Activated CD4-positive, alpha-beta T cell treated with anti-CD3 and anti-CD28 coated beads, Interleukin-2, Interleukin-6, amounts not matched to agents 100 ng/mL and 50 ng/mL, durations not matched to agents 16 hours and 8 hours (primary cell): ENCODE measurements at places on chromosomes 16 and 17.

GRCh38 chr17:6172642-6173330 is 102.6 kb downstream of the WSCD1 start:
- no peak for DNase-seq

DNA sequence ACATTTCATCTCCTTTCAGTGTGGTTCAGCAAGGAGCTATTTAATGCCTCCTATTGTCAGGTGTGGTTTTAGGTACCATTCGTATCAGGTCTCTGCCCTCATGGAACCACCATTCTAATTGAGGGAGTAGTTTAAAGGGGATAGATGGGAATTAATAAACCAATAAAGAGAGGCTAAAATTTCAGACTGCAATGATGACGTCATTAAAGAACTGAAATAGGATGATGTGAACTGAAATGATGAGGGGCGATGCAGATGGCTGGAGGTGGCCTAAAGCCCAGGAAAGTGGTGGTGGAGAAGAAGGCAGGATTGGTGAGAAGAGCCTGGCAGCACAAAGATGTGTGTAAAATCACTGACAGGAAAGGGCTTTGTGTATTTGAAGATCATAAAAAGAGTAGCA is 148.9 kb upstream of the RBFOX1 start:
- DNase-seq: no peak

GRCh38 chr17:74872313-74873036 is at the start of gene FDXR:
FDXR (minus strand) TSS chr17:74872994; CDS start chr17:74872944, 50 bp downstream.
- DNase-seq: no peak

DNA sequence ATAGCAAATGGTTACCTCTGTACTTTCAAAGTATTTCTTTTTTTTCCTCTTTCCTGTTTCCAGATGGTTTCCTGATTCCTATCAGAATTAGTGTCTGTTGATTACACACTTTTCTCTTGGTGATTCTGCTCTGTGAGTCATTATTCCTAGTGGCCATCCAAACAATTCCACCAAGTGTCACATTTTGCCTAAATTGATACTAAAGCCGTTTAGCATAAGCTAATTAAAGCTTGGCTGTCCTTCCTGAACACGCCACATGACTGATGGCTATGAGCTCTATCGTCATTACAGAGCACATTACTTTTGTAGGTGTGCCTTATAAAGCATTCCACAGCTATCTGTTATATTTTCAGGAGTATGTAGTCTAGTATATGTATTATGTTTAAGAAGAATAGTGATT is 671.2 kb downstream of the CDH8 start:
- DNase-seq: no peak

DNA sequence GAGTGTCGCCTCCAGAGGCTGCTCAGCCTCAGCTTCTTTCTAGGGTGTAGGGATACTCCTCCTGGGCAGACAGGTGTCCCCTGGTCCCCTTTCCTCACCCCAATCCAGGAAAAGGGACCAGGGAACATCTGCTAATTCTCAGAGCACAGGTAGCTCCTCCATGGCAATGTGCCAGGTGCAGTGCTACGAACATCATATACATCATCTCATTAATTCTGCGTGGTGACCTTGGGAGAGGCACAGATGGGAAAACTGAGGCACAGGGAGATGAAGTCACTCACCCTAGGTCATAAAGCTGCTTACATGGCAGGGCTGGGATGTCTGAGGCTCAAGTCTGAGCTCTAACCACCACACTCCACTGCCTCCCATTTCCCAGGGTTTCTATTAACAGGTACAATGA is 11.7 kb downstream of the HDAC5 start:
- DNase-seq: no peak

- no peak for DNase-seq
These were observed 34.5 kb downstream of the PMM2 start for GRCh38 chr16:8831871-8832716.

GRCh38 chr17:39752241-39752881 is 14.6 kb downstream of the GRB7 start:
- no peak for DNase-seq

DNA sequence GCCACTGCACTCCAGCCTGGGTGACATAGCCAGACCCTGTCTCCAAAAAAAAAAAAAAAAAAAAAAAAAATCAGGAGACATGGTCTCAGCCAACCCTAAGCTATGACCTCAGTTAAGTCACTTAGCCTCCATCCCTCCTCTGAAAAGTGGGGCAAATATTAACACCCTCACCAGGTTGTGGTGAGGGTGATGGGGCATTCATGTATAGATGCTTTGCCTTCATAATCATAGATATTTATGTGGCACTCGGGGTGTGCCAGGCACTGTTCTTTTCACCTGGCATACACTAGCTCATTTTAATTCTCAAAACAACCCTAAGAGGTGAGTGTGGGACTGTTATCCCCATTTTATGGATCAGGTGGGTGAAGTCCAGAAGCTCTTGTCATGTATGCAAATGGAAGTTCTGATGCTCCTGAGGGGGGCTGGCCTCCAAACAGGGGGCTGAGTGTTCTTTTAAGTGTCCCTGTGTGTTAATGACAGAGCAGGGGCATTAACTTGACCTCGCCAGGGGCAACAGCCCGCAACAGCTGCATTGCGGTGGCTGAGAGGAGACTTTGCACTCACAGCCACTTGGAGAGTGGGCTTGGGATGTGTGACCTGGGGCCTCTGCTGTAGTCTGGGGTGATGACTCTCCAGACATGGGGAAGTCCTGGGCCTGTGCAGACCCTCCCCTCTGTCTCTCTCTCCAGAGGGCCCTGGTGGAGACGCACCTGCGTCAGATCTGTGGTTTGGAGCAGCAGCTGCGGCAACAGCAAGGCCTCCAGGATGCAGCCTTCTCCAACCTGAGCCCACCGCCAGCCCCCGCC is 4.1 kb downstream of the TBKBP1 start:
- DNase-seq: no peak

DNA sequence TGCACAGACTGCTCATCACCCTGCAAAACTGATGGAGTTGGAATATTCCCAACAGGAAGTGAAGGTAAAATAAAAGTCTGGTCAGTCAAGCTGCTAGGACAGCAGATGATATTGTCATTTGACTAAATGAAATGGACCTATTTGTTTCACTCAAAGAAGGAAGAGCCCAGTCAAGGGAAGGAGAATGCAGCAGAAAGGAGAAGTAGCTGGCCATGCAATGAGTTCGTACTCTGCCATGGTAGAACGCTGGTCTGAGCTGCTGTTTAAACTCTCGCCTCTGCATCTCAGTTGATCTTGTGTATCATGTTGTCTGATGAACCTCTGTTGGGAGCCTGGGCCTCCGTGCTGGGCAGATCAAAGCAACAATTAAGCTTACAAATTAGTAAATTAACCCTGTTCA is 15.6 kb upstream of the YPEL2 start:
- DNase-seq: no peak

GRCh38 chr17:78040440-78041385 is 82.2 kb downstream of the TNRC6C start:
- DNase-seq: peak; percentile 36

GRCh38 chr17:41678411-41678906 is 10.2 kb upstream of the EIF1 start:
- no peak for DNase-seq

DNA sequence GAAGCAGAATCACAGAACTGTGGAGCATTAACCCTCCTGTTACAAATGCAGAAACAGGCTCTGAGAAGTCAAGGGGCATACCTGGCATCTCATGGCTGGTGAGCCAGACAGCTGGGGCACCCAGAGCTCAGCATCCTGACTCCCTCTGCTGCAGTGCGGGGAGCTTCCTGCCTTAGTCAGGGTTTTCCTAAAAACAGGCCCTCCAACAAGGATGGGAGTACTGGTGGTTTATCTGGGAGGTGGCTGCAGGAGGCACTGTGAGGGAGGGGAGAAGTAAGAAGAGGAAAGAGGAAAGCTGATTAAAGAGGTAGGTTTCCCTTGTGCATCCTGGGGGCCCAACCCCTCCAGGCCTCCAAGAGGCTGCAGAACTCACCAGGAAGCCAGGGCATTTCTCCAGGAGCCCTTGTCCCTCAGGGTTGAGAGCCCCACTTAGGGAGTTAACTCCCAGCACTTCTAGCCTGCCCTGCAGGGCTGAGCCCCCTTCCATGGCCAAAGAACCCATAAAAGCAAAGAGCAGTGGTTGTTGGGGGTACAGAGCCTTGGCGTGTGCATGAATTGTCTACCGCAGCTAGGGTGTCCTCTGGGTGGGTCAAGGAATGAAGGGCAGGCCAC is 261.5 kb upstream of the RPL38 start:
- no peak for DNase-seq
